ENCODE measurements at places on chromosomes 5 and 9.

DNA sequence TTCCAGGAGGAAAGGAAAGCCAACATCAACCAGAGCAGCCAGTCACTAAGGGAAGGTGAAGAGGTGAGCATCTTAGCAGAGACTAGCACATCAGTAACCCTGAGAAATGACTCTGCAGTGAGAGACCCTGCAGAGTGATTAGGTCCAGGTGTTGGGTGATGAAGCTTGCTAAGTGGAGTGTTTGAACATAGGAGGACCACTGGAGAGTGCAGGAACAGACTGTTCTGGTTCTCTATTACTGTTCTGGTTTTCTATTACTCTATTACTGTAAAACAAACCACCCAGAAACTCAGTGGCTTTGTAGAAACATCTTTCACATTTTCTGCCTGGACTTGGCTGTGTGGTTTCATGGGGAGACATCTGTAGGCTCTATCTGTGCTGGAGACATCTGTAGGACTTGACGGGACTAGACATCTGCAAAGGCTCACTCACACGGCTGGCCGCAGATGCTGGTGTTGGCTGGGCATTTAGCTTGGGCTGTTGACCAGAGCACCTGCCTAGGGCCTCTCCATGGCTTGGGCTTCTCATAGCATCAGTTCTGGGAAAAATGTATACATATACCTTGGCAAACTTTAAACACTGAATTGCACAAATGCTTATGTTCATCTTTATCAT lies 33.4 kb upstream of the SPATA31E1 start:
- no peak for DNase-seq

- no peak for DNase-seq
These were observed 1.3 kb downstream of the NPDC1 start for GRCh38 chr9:137044502-137045177.

DNA sequence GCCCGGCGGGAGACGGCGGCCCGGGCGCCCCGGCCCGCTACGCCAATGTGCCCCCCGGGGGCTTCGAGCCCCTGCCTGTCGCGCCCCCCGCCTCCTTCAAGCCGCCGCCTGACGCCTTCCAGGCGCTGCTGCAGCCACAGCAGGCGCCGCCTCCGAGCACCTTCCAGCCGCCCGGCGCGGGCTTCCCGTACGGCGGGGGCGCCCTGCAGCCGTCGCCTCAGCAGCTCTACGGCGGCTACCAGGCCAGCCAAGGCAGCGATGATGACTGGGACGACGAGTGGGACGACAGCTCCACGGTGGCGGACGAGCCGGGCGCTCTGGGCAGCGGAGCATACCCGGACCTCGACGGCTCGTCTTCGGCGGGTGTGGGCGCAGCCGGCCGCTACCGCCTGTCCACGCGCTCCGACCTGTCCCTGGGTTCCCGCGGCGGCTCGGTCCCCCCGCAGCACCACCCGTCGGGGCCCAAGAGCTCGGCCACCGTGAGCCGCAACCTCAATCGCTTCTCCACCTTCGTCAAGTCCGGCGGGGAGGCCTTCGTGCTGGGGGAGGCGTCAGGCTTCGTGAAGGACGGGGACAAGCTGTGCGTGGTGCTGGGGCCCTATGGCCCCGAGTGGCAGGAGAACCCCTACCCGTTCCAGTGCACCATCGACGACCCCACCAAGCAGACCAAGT lies 723 bp downstream of the SNX18 start:
- no peak for DNase-seq

DNA sequence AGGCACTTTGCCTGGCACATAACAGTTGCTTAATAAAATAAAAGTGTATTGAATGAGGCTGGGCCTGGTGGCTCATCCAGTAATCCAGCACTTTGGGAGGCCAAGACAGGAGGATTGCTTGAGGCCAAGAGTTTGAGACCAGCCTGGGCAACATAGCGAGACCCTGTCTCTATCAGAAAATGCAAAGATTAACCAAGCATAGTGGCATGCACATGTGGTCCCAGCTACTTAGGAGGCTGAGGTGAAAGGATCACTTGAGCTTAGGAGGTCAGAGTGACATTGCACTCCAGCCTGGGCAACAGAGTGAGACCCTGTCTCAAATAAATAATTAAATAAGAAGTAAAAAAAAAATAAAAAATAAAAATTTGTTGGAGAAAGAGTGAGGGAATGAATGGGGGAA lies 21.2 kb downstream of the TNFAIP8 start:
- no peak for DNase-seq

DNA sequence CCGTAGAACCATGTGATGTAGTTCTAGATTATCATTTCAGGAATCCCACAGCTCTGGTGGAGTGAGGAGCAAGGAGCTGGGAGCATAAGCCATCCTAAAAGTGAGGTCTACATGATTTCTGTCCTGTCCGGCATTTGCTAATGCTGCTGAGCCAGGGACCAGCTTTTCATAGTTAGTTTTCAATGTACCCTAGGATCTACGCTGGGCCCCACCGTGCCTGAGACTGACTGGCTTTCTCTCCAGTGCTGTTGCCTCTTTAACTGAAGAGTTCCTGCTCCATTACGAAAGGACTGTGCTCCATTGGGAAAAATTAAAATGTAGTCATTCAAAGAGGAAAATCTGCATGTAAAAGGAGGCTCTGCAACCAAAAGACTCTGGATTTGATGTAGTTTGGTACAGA lies 634.8 kb downstream of the DMRTA1 start:
- no peak for DNase-seq

- DNase-seq = no peak
These were observed 21.5 kb upstream of the TGFBI start for GRCh38 chr5:136007271-136007670.

DNA sequence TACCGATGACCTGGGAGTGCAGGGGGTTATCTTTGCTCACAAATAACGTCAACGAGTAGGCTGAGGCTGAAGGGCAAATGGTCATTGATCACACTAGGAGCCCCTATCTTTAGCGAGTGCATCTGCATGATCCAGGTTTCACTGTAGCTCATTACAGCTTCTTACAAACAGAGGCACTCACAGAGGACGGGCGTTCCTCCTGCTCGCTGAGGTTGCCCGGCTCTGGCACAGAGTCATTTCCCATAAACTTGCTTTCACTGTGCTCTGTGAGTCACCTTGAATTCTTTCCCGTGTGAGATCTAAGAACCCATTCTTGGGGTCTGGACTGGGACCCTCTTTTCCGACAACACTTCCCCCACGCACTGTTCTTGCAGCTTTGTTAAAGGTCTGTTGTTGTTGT lies 1.9 kb upstream of the PAEP start:
- DNase-seq = no peak

DNA sequence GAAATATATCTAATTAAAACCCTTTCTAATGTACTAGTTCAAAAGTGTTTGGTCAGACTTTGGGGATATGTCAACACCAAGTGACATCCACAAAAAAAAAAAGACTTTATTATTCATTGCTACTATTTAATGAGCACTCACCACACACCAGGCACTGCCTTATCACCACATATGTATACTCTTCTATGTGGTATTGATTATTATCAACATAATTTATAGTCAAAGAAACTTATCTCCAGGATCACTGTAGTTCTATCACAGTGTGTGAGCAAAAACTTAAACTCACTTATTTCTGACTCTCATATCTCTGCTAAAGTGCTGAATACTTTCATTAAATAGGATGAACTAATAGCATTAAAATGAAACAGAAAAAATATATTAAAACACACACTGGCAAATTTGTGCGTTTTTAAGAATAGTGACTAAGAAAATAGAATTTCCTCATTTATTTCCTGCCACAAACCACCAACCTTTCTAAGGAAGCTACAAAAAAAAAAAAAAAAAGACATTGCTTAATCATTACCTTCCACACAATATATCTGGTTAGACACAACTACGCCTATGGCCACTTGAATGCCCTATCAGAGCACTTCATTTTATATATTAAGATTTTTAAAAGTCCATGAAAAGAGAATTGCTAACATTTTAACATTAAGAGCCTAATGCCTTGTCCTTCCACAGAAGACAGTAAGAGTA lies 12.8 kb downstream of the SLCO4C1 start:
- DNase-seq = no peak

DNA sequence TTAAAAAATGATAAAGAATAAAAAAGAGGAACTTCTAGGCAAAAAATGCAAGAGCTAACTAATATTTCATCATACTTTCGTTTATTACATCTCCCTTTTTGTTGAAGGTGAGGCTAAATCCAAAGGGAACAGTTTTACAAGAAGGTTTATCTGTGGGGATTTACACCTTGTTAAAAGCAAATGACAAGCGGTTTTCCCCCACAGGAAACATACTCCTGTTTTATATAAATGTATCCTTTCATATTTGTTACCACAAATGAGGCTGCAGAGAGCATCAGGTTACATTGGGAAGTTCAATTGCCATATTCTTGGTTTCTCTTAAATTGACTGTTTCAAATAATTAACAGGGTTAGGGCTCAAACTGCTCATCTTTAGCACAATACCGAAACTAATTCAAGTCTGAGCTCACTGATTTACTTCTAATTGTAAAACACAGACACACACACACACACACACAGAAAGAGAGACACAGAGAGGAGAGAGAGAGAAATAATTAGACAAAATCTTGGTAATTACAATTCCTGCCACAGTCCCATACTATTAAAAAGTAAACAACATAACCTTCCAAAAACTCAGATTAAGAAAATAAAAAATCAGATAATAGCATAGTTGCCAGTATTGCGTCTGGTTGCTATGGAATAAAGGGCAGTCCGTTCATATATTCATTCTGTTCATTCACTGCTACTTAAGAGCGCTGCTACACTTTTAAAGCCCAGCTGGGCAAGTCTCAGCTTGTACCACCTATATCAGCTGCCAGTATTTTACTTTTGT lies 17.1 kb downstream of the RFX3 start:
- peak; percentile 29 for DNase-seq

DNA sequence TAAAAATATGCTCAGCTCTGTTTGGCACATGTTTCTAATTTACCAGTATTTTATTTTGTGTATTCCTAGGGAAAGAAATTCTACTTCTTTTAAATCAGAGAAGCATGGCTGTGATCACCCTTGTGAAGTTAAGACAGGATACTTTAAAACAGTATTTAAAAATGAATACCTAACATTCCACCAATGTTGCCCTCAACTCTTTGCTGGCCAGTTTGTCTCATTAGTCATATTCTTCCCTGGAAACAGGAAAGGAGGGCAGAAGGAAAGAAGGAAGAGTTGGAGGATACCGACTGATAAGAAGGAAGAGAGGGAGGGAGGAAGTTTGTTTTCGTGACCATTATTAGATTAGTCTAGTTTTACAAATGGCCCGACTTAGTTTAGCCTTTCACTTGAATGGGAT lies 137.4 kb downstream of the PLK2 start:
- DNase-seq = no peak

DNA sequence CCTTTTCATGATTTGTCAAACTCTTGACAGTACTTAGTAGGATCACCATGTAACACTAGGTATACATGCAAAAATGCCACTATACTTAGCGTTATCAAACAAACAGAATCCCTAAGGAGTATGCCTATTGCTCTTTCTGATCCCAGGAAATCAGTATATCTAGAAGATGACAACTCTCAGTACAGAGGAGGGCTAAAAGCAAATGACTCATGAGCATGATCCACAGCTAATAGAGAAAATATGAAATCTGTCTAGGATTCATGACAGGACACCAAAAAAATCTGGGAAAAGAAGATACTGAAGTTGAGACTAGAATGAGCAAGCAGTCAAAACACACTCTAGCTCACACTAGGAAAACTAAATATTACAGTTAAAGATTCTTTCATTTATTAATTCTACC lies 89.2 kb downstream of the RAPGEF6 start:
- no peak for DNase-seq

GRCh38 chr5:154211641-154212390 lies 21.3 kb downstream of the GALNT10 start:
- DNase-seq = no peak

DNA sequence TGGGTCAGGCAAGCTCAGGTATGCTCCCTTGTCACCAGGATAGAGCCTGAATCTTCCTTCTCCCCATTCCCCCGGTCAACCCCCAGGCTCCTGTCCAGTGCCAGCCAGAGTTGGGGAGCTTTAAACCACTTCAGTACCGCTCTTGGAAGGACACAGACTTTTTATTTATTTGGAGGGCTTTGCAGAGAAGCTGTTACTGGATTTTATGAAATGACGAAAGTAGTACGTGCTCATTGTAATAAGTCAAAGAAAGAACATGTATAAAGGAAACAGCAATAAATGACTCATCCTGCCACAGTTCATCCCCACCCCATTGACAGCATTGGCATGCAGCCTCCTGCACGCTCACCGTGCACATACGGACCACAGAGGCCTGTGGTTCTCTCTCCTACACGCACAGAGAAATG lies 230.3 kb downstream of the AUH start:
- DNase-seq = no peak

DNA sequence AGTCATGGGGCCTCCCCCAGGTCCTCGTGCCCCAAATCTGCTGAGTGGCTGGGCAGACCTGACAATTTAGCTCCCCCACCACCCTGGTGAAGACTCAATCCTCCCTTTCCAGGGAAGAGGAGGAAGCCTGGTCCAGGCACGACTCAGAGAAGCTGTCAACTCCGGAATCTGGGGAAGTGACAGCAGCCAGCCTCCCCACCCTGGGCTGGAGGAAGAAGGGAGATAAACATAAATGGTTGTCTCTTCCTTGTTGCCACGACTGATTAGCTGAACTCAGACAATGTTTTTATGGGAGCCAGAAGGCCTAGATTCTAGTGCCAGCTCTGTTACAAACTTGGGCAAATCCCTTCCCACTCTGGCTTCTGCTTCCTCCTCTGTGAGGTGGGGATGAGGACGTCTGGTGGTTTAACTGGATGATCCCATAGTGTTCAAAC lies 15.4 kb downstream of the CCDC69 start:
- no peak for DNase-seq

DNA sequence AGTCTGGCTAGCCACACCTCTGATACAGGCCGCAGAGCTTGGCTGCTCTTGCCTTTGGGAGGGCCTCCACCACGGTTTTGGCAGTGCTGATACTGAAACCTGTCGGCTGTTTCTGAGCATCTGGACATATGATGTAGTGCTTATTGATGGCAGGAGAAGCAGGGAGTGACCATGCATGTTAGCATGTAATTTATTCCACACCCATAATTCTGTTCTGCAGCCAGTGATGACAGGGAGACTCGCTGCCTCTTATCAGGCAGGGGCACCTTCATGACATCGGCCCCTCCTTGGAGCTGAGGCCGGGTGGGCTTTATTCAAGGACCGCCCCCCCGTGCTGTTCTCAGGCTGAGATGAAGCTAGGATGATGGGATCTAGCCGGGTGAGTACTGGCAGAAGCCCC lies 49.0 kb downstream of the OLFM1 start:
- DNase-seq = no peak

DNA sequence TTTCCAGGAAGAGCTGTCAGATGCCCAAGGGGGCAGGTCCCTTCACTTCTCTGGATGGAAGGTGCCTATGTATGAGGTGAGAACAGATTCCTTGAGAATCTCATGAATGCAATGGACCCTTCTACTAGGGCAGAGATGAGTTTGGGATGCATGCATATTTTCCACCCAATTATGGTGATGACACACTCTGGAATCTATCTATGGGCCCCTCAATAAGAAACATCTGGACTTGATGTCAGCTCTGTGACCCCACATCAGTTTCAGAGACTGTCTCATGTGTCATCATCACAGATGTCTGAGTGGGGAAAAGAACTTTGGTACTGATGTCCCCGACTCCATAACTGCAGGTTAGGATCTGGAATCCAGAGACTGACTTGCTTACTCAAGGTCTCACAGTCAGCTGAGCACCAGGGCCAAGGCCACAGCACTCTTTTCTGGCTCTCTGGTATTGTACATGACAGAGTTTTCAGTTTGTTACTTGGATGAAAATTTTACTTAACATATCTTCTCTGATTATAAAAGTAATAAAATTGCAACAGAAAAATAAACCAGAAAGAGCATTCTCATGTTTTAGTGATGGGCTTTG lies 177.0 kb downstream of the DCP2 start:
- no peak for DNase-seq
